GM12878 (cell line): ENCODE measurements at places on chromosomes 12 and 14. TPM values are rescaled to one million over a fixed set of nuclear protein-coding genes. Genes with fewer than 3 reads are reported as not detected.
A peak's percentile ranks its signal among the peaks of the same experiment; 100 is the strongest.

HPD gene
- polyA plus RNA-seq, result not detected in 2 replicates

SPRING1 gene
- 17.3 and 19.8 TPM in 2 replicates for polyA plus RNA-seq

OAS2 gene
- 50.0 and 51.5 TPM in 2 replicates for polyA plus RNA-seq

CIROP gene
- polyA plus RNA-seq, result not detected in 2 replicates

GPRC5D gene
- polyA plus RNA-seq, result 0.37 TPM in 1 of 2 replicates, not detected in the other

GARIN6 gene
- polyA plus RNA-seq, result not detected in 2 replicates

PAWR gene
- polyA plus RNA-seq, result 7.5 and 18.5 TPM in 2 replicates

CLSTN3 gene
- polyA plus RNA-seq, result 5.6 and 7.1 TPM in 2 replicates

PROX2 gene
- 0.06 and 0.28 TPM in 2 replicates for polyA plus RNA-seq

KERA gene
- not detected in 2 replicates for polyA plus RNA-seq

SERPINA3 gene
- not detected in 2 replicates for polyA plus RNA-seq

RCOR1 gene
- polyA plus RNA-seq, result 1.5 and 1.6 TPM in 2 replicates

PTCSC3 gene
- not detected in 2 replicates for polyA plus RNA-seq

CYP27B1 gene
- polyA plus RNA-seq, result 0.46 and 0.95 TPM in 2 replicates

FOXG1 gene
- polyA plus RNA-seq, result 0.04 and 0.05 TPM in 2 replicates

- DNase-seq, result no peak
Measured at GRCh38 chr12:87254381-87255030, 774.7 kb downstream of the C12orf50 start.

DNA sequence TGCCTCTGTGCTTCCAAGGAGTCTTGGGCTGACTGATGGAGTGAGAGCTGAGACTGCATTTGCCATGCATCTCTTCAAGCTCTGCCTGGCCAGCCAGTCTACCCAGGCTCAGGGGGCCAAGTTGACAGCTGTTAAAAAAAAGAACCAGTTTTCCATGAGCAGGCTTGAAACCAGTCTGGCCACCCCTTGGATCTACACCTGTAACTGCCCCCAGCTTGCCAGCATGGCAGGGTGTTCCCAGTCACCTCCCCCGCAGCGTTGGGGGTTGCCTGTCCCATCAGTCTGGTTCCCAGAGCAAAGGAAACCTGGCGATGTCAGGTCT, 202.7 kb downstream of the ZFP36L1 start:
- DNase-seq, result no peak

DNA sequence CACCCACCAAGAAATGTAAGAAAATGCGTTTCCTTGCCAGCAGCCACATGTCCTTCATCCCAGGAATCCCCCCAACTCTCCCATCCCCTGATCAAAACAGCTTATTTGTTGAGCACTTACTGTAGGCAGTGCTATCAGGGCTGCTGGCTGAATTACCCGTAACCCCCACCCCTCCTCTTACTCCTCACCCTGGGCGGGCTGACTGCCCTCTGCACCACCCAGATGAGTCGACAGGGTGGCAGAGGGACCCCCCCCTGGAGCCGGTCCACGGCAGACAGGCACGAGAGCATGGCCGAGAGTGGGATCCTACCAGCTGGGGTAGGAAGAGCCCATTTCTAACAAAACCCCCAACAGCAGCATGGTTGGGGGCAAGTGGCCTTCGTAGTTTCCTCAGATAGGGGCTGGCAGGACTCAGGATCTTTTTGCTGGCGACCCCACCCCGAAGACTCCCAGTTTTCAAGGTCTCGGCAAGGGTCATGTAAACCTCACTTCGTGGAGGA, 1.1 kb upstream of the RHOF start:
- DNase-seq, result no peak

DNA sequence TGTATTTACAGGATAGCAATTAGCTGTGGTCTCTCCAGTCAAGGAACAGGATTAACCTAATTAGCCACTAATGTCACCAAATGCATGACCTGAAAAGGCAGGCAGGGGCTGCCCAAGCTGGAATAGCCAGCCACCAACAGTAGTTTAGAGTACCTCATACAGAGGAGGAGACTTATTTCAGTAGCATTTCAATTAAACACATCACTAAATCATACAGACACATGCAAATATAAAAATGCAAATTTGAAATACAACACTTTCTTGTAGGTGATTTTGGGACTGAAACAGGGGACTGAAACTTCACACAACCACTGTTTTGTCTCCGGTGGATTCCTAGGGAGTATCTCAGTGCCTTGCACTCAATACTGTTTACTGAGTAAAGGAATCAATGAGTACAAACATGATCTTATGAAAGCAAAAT, 636 bp upstream of the IFNG-AS1 start:
- DNase-seq, result peak; percentile 69

GRCh38 chr12:26854031-26854390, 21.0 kb upstream of the ITPR2 start:
- no peak for DNase-seq

GRCh38 chr12:92297932-92298696, 152.5 kb upstream of the BTG1 start:
- no peak for DNase-seq

DNA sequence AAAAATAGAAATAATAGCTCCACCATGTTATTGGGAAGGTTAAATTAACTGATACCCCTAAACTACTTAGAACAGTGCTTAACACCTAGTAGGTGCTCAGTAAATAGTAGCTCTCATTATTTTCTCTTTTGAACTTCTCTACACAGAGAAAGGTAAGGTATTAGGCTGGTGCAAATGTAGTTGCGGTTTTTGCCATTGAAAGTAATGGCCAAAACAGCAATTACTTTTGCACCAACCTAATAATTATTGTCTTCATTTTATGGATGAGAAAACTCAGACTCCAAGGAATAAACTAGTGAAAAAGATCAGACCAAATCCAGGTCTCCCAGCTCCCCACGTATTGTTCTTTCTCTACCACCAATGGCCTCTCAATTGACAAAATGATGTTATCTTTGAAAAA, 157.2 kb upstream of the TMPO start:
- no peak for DNase-seq

- DNase-seq, result no peak
Measured at GRCh38 chr12:63846238-63846967, 1.9 kb downstream of the SRGAP1 start.

- no peak for DNase-seq
Measured at GRCh38 chr14:95240859-95241813, 78.6 kb downstream of the CLMN start.

DNA sequence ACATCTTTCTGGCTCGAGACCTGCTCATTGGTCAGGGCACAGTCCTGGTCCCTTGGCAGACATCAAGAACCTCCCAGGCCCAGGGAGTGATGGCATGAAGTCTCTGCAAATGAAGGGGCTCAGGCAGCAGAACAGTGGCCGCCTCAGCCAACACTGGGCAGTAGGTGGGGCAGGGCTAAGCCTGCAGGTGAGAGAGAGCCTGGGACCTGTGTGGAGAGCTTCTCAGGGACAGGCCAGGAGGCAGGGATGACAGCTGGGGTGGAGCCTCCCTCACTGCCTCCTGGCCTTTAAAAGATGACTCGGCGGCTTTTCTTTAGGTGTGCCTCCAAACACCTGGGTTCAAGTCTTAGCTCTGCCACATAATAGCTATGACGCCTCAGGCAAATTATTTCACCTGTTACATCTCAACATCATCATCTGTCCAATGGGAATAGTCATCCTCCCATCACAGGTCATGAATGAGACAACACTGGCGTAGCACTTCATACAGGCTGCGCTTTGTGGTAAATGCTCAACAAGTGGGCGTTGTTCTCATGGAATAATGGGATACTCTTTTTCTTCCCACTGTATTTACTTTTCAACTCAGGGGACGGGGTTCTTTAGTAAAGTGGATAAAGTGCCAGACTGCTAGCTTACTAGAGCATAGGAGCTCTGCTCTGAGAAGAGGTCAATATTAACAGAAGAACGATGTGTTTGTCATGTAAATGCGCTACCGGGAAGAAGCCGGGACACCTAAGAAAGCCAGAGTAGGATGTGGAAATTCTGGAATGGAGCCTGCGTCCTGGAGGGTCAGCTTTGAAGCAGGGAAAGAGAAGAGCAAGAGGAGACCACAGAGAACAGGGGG, 277.4 kb downstream of the FOXN3 start:
- no peak for DNase-seq

DNA sequence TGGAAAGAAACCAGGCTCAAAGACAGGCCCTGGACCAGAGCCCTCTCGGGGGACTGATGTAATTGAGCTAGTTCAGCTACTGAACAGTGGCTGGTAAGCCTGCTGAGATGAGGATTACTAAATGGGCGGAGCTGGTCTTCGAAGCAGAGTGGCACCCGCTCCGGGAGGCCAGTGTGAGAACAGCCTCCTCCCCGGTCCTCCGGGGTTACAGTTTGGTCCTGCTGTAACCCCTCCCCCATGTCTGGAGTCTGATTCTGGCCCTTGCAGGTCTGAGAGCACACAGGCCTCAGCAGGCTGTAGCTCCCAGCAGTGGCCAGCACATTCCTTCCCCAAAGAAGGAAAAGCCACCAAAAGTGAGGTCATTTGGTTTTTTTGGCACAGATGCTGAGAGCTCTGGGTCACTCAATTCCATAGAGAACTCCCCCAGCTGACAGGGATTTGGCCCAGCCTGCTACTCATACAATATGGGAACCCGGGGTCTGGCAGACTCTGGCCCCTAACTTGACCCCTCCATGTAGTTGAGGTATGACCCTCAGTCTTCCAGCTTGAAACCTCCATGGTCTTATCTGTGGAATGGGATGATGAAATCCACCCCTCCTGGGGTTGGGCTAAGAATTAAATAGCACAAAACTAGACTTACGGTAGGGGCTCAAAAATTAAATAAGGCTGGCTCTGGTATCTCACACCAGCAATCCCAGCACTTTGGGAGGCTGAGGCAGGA, 39.0 kb downstream of the ACTN1 start:
- no peak for DNase-seq

- DNase-seq, result no peak
Measured at GRCh38 chr14:75579882-75580281, 1.5 kb downstream of the FLVCR2 start.

GRCh38 chr12:103102225-103102744, 144.8 kb downstream of the ASCL1 start:
- DNase-seq, result peak; percentile 72

DNA sequence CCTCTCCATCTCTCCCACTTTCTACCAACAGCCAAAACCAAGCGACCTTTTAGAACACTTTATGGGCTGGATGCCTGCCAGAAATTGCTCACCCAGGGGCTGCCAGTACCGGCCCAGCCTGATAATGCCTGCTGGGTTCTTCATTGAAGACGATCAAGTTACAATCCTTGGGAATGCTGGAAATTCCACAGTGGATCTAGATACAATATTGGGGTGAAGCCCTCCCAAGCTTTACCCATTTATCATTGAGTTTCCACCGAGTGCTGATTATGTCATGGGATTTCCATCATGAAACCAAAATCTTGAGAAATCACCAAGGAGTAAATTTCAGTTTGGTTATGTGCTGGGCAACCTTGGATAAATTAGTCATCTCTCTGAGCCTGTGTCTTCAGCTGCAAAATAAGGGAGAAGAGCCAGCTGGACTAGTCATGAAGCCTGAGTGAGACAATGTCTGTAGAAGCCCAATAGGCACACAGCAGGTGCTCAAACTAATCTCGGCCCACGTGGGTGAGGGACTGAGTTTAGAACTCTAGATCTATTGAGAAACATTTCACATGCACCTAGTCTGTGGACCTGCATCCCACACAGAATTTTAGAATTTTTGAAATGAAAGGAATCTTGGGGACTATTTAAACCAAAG, 75.5 kb upstream of the CLMN start:
- DNase-seq, result no peak

GRCh38 chr12:119803381-119803791, 73.7 kb downstream of the CIT start:
- DNase-seq, result no peak

DNA sequence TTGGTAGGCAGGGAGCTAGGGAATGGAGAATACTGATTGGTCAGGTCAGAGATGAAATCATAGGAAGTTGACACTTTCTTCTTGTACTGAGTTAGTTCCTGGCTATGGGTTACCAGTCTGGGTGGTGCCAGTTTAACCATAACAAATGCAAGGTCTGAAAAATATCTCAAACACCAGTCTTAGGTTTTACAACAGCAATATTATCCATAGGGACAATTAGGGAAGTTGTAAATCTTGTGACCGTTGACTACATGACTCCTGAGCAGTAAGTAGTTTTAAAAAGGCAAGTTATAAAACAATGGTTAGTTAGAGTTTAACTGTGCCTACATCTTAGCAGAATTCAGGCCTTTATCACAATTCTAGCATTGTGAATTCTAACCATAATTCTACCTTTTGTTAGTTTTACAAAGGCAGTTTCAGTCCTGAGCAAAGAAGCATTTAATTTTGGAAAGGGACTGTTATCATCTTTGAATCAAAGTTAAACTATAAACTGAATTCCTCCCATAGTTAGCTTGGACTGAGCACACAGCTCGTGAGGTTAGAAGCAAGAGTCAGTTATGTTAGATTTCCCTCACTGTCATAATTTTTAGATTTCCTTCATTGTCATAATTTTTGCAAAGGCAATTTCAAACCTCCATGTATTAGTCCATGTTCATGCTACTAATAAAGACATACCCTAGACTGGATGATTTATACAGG, 19.7 kb upstream of the MON2 start:
- no peak for DNase-seq

- no peak for DNase-seq
Measured at GRCh38 chr14:105464501-105464900, 10.1 kb upstream of the CRIP2 start.

DNA sequence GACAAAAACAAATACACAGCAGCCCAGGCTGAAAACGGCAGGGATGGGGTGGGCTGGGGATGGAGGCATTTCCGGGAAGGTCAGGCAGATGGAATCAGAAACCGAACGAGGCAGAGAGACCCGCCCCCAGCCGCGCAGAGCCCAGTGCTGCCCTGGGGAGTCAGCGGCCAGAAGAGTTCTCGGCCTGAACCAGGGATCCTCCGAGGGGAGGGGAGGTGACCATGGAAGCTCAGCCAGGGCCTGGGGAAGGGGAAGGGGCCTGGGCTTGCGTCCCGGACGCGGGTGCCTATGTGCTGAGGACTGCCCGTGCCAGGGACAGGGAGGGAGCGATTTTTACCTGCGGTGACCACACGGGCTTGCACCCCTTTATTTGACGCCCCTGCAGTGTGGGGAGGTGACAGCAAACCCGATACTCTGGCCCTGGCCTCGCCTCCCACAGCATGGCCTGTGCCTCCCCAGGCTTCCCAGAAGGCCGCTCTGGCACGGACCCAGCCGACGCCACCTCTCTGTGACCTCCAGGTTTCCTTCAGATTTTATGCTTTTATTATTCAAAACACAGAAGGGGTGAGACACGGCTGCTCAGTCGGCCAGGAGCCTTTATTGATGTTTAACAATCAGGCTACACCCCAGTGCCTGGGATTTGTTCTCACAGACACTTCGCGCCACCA, 7.7 kb downstream of the LRCOL1 start:
- no peak for DNase-seq
